Stimulated activated CD4-positive, alpha-beta T cell treated with anti-CD3 and anti-CD28 coated beads, Interleukin-4, amount 100 ng/mL, for 48 hours (primary cell): ENCODE measurements at places on chromosomes 1 and 21.

- no peak for DNase-seq
Measured at GRCh38 chr1:12772520-12772919, 1.0 kb upstream of the PRAMEF12 start.

GRCh38 chr1:212482006-212482636, 49.4 kb downstream of the NENF start:
- no peak for DNase-seq

DNA sequence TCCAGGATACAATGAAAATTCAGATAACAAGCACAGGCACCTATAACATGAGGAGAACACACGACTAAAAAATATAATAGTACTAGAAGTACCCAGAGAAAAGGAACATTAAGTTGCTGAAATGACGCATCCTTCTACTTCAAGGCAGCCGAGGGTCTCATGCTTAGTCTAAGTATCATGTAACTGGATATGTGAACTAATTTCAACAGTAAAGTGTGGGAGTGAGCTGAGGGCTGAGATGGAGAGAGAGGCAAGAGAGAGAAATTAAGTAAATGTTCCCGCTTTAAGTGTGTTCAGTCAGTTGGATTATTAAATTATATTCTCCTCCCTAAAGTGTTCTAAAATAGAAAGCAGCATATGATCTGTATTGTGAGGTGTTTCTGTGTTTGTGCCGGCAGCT, 152.2 kb upstream of the KRTAP19-8 start:
- no peak for DNase-seq

- DNase-seq, result no peak
Measured at GRCh38 chr1:95073446-95073845, 695 bp upstream of the ALG14 start.

DNA sequence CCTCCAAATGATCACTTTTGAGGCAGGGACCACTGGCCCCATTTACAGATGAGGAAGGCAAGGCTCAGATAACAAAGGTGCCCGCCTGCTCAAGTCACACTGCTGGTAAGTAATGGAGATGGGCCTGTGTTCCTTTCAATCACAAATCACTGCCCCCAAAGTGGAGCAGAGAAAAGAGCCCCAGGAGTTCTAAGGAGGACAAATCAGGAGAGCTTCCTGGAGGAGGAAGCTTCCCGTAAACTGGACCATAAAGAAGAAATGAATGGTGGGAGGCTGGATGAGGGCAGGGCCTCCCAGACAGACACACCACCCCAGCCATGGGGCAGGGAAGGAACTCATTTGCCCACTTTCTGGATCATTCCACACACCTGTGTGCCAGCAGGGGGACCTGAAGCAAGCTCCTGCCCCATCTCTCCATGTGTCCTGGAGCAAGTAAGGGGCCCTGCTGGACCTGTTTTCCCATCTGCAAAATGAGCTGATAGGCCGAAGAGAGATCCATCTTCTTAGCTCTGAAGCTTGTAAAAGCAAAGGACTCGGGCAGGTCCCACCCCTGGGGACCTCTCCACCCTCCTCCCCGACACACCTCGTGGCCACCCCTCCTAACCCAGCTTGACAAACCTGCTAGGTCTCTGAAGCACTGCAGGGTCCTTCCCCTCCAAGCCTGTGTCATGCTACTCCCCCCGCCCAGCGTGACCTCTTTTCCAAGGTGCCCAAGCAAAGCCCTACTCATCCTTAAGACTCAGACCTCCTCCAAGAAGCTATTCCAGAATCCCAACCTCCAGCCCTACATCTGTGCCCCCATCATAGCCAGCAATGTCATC, 5.5 kb downstream of the LAPTM5 start:
- no peak for DNase-seq

DNA sequence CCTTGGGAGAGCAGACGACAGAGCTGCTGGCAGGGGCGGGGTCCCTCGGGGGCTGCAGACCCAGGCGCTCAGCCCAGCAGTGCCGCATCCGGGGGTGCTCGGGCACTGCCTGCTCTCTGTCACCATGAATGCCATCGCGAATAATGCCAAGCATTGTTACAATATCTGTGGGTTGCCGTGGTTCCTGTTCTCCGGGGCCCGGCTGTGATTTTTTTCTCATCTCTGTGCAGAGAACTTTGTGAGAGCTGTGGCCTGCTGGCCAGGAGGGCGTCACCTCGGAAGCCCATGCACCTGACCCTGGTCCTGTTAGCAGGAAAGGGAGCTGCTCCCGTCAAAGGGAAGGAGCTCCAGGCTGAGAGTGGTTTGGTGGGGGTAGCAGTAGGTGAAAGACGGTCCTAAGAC, 70.4 kb downstream of the PRDM16 start:
- no peak for DNase-seq

DNA sequence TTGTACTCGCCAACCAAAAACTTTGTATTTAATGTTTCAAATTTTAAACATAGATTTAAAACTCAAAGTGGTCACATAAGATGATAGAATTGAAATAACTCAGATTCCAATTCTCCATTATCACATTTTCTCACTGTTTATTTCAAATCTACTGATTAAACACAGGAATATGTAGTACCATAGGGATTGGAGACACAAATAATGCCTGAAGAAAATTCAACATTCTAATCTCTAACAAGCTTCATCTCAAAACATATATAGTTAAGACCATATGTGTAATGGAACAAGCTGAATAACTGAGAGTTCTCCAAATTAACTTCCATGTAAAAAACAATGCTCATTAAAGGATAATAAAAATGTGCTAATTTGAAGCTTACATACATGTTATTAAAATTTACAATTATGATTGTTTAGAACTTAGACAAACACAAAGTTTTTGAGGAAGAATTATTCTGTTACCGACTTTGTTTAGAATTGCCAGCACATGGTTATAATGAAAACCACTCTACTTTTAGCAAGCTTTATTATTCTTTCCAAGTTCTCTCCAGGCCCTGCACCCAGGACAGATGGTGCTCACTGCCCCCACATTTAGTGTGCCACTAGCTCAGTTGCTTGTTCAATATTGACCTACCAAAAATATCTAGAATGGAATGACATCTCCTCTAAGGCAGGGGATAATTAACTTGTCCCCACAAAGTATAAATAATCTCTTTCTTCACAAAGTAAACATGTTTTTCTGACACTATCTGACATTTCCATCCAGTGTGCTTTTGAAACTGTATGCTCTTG, 467.2 kb downstream of the TTLL7 start:
- no peak for DNase-seq

DNA sequence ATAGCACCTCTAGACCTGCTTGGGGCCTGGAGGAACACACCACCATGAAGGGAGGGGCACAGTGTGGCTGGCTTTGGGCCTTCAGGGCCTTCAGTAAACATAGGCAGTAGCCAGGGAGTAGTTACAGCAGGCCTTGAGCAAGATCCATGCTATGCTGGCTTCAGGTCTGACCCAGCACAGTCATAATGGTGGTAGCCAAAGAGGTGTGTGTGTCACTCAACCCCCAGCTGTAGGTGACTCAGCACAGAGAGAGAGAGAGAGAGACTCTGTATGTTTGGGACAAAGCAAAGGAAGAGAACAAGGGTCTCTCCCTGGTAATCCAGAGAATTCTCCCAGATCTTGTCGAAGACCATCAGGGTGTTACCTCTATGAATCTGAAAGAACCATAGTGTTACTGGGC, 250.5 kb upstream of the PKN2 start:
- no peak for DNase-seq

- no peak for DNase-seq
Measured at GRCh38 chr1:186102547-186103148, 272.4 kb downstream of the TPR start.

GRCh38 chr1:110021285-110021684, 13.1 kb upstream of the STRIP1 start:
- no peak for DNase-seq

GRCh38 chr1:56099766-56100265, 479.5 kb downstream of the PLPP3 start:
- DNase-seq, result no peak

DNA sequence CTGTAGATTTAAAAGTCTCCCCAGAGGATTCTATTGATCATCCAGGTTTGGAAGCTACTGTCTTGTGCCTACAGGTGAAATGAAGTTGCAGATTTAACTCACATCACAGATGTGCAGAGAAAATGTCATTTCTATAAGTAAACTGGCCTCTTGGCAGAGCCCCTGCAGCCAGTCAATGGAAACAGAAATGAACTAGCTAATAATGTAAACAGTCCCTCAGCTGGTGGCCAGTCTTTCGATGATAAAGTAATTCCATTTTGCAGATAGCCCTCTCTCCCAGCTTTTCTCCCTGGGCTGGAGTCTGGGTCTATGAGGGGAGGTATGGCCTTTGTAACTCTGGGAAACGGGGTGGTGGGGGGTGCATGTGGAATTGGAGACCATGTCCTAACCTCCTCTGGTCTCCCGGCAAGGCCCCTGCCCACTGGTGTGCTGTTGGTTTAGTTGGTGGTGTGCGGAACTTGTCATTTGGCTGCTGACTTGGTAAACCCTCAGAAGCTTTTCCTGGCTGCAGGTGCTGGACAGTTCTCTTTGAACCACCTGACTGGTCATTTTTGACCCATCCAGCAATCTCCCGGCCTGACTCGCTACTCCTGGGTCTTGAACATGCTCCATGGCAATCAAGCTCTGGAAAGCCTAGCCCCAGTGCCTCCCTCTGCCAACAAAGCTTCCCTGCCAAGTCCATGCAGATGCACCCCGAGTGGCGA, 14.9 kb downstream of the TBX19 start:
- DNase-seq, result no peak

DNA sequence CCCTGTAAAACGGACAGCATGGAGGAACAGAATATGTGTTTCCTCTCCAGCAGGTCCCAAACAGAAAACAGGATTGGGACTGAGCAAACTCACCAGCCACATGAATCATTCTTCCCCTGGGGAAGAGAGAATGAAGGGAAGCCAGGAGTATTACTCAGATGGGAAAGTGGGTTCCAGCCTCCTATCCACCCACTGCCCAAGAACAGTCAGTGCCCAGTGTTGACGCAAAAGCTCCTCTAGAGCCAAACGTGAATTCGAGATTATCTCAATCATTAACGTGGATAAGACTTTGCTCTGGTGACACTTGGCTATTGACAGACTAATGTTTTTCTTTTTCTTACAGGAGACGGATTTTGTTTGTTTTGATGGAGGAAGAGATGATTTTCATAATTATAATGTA, 9.3 kb downstream of the MIA3 start:
- no peak for DNase-seq

- DNase-seq, result no peak
Measured at GRCh38 chr21:28112511-28112910, 880.2 kb downstream of the LTN1 start.

GRCh38 chr1:119470377-119470776, 36.6 kb upstream of the HSD3B1 start:
- no peak for DNase-seq

- DNase-seq, result no peak
Measured at GRCh38 chr1:17546946-17547670, 7.6 kb downstream of the ARHGEF10L start.

DNA sequence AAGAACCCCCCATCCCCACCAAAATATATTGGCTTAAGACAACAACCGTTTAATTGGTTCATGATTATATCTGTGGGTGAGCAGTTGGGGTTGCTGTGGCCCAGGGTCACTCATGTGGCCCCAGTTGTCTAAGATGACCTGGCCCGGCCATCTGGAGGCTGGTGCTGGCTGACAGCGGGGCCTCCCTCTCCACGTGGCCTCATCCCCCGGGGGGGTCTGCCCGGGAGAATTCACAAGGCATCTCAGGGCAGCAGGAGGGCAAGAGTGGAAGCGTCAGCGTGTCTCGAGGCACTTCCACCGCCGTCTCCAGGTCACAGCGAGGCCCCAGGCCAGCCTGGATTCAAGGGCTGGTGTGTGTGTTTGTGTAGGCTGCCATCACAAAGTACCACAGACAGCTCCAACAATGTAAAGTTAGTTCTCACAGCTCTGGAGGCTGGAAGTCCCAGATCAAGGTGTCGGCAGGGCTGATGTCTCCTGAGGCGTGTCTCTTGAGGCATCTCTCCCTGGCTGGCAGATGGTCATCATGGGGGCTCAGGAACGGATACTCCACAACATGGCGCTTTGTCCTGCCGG, 11.0 kb upstream of the UTS2 start:
- no peak for DNase-seq

- no peak for DNase-seq
Measured at GRCh38 chr1:22711591-22712501, 1.2 kb downstream of the EPHB2 start.

DNA sequence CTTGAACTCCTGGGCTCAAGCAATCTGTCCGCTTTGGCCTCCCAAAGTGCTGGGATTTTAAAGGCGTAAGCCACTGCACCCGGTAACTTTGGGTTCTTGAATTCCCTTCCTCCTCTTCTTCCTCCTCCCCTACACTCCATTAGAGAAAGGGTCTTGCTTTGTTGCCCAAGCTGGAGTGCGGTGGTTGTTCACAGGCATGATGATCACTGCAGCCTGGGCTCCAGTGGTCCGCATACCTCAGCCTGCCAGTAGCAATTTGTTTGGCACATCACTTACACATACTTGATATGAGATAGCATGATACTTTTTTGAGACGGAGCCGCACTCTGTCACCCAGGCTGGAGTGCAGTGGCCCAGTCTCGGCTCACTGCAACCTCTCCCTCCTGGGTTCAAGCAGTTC, 2.2 kb downstream of the DEGS1 start:
- DNase-seq, result no peak

DNA sequence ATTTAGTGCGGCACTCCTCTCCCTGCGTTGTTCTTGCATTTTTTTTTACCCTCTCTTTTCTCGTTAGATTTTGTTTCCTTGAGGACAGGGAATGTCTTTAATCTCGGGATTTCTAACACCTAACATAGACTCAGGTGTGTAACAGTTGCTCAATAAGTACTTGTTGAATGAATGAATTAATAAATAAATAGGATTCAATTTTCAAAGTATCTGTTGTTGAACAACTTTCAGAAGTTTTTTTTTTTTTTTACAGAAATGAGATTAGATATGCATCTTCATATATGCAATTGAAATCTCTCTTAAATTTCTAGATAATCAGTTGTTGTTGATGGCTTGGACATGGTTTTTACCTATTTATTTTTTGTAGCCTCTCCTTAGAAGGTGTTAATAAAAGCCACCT, 83.1 kb downstream of the ROR1 start:
- DNase-seq, result no peak

DNA sequence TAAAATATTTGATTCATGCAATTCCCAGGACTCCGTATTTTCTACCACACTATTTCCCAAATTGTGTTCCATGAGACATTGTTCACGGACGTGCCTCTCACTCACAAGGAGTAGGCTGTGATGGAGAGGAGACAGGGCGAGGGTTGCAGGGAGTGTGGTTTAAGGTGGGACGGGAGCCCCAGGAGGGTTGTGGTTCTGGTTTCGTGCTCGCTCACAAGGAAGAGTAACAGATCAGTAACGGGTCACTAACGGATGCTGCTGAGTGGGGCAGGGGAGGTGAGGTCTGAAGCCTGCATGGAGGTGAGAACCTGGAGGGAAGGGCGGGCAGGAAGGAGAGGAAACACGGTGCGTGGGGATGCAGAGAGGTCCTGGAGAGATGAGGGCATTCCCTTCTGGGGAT, 28.8 kb downstream of the TFF3 start:
- DNase-seq, result no peak
